Activated CD4-positive, alpha-beta T cell treated with anti-CD3 and anti-CD28 coated beads for 36 hours (primary cell): ENCODE measurements at places on chromosomes 5 and 9. TPM values are rescaled to one million over a fixed set of nuclear protein-coding genes. Genes with fewer than 3 reads are reported as not detected.

Gene NSG2
- not detected for total RNA-seq

Gene POU5F2
- 0.40 TPM for total RNA-seq

DNA sequence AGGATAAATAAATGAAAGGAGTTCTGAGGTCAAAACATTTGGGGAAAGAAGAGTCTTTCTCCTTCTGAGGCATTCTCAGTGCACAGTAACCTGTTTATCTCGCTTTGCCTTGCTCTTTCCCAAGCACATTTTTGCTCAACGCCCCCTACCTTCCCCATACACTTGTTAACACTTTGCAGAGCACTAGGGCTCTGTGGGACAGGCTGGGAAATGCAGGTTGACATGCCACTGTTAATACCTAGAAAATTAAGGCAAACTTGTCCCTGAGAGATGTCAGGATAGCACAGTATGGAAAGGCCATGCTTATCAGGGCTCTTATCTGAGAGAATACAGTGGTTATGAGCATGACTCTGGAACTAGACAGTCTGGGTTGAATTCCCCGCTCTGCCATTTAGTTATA, 152.0 kb downstream of the DOCK8 start:
- DNase-seq, result no peak

DNA sequence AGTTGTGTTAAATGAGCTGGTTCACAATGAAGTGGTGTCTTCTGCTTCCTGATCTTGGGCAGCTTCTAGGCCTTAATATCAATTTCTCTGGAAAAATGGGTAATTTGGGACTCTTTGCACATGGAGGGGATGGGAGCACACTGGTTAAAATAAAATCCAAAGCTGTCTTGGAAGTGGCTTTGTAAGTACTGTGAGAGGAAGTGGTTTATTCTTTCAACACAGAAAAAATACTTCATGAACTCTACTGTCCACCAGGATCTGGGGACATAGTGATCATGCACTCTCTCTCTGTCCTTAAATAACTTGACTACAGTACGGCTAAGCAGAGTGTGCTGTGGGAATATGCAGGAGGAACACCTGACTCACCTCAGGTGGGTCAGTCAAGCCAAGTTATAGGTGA, 2.4 kb downstream of the PCYOX1L start:
- no peak for DNase-seq

DNA sequence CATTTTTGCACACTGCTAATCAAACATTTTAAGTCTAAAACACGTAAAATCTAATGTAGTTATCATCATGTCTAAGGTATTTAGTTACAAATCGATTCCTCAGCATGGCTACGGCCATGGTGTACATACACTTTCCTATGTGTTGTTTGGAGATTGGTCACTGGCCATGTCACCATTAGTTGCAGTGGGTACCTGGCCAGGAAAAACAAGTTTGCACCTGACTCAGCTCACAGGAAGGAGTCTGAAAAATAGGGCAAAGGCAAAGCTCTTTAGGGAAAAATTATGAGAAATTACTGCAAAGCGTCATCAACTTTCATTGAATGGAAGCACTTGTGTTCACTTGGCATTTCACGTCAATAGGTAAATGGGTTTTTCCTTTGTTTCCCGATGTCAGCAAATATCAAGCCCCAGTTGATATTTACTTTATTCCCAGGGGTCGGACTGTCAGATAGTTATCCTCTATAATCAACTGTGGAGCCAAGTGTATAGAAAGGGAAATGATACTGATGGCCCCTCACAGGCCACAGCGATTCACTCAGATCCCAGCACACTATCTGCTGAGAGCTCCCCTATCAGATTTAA, 626.0 kb upstream of the ADAMTS16 start:
- no peak for DNase-seq

- DNase-seq, result no peak
These were observed 23.4 kb upstream of the BARX1 start for GRCh38 chr9:93978551-93978950.

- no peak for DNase-seq
These were observed 246.8 kb upstream of the TUT7 start for GRCh38 chr9:86600977-86601376.
